Heart right ventricle (tissue), 16 donors: ENCODE measurements at places on chromosomes 4 and X. TPM values are rescaled to one million over a fixed set of nuclear protein-coding genes. Genes with fewer than 3 reads are reported as not detected.

DNA sequence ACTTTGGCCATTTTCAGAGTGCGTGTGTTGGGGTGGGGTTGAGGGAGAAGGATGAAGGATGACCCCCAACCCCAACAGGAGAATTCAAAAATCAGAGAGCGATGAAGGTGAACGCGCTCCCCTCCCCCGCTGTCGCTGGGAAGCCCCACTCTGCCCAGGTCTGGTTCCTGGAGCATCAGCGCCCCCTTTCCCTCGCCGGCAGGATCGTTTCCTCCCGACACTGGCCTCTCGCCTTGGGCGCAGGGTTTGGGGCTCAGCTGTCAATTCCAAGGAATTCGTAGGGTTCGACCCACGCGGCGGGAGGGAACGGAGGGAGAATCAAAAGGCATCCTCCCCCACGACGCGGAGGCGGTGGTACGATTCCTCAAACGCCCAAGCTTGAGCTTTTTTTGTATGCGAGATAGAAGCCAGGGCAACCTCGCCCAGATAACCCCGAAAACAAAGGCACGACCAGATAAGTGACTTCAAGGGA is 1.0 kb upstream of the PDGFRA start:
- DNase-seq = peak; percentile 79

DNA sequence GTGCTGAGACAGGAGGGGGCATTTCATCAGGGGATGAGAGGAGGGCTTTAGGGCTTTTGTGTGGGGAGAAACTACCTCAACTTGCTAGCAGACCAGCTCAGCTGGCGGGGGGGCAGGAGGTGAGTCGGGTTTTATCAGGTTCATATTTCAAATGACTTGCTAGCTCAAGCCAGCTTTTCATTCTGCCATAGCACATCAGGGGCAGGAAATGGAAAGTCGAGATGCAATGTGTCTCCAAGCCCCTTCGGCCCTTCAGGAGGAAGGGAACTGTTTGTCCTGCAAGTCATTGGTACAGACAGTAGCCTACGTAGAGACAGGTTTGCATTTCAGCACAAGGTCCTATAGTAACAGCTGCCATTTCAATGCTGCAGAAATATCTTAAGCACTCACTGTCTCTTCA is 194.1 kb downstream of the PTTG2 start:
- no peak for DNase-seq

- DNase-seq = no peak
These were observed 36.7 kb upstream of the TMEM164 start for GRCh38 chrX:109966246-109966645.

GRCh38 chrX:149372866-149373265 is 132.2 kb downstream of the IDS start:
- DNase-seq = no peak

DNA sequence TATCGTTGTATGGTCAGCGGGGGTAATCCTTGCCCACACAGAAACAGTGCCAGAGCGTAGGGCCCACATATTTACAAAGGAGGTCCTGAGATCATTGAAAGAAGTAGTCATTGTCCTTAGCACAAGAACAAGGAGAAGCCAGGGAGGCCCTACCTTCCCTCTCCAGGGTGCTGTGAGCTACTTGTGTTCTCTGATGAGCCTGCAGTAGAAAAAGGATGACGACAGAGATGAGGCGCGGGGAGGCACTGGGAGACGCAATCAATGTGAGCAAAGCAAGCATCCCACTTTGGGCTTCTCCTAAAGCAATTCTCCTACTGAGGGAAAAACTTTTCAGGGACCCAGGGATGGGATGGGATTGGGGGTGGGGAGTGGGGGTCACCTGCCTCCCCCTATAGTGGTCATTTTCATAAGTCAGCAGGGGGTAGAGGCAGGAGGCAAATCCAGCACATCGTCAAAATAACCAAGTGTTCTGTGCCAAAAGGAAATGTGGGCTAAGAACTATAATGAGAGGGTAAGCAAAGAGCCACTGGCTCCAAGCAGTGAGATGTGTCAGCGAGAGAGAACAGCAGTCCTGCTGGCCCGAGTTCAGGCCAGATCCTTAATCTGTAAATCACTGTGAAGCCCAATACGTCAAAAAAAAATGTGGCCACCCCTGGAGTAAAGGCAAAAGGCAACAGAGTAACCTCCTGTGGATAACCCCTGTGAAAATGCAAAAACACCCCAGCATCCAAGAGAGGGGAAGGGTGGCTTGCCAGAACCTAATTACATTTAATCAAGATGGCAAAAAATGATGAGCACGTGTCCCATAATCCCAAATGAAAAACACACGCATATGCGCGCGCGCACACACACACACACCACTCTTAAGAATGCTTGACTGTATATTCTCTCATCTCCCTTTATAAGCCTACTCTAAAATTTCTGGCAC is 136.6 kb upstream of the HHIP start:
- no peak for DNase-seq

DNA sequence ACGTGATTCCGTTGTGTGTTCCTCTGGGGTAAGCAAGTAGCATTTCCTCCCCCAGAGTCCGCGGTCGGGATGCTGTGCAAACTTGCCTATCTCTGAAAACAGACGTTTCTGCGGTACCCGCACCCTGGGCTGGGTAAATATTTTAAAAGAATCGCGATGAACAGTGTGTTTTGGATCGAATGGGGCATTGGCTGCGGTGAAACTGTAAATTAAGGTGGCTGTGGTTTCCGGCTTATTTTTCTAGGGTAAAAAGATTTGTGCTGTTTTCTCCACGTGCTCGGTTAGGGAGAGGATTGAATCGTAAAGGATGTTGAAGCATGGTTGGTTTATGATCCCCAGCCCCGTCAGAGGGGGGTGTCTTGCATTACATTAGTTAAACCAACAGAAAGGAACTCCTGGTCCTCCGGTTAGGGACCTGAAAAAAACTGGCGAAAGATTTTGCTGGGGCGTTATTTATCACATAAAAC is 1.2 kb downstream of the HHIP start:
- no peak for DNase-seq

DNA sequence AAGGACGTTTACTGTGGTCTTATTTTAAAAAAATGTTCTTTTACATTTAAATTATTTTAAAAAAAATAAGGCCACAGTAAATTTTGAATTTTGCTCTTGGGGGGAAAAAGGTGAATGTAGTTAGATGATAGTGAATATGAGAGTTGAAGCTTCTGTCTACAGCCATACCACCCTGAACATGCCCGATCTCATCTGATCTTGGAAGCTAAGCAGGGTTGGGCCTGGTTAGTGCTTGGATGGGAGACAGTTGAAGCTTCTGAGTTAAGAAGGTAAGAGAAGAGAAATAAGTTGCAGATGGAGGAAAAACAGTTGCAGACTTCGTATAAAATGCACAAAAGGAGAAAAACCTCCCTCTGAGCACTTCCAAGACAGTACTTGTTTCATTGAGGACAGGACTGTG is 115.6 kb upstream of the NR3C2 start:
- DNase-seq = no peak

DNA sequence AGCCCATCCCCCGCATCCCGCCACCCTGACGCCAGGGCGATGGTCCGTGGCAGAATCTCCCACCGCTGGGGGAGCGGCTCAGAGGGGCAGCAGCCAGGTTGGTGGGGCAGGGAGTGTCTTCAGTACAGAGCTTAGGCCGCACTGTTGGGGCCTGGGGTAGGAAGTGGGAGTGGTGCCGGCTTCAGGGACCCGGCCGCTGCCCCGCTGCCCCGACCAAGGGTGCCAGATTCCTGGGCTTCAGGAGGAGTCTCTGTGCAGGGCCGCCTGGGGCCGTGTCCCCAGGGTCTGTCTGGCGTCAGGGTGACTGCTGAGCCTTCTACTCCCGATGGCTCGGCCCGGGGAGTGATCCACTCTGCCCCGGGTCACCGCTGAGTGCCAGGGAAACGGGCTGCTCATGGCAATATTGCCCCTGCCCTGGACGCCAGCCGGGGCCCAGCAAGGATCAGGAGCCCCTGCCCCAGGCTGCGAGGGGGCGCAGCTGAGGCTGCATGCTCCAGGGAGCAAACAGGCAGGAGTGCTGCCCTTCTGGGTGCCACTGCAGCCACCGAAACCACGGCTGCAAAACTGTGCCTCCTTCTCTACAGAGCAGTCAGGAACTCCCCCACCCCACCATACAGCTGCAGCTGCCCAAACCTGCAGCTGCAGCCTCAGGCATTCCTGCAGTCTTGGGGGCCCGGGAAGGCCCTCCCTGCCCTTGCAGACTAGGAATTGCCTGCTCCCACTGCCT is 1206.1 kb downstream of the ARAP2 start:
- no peak for DNase-seq

DNA sequence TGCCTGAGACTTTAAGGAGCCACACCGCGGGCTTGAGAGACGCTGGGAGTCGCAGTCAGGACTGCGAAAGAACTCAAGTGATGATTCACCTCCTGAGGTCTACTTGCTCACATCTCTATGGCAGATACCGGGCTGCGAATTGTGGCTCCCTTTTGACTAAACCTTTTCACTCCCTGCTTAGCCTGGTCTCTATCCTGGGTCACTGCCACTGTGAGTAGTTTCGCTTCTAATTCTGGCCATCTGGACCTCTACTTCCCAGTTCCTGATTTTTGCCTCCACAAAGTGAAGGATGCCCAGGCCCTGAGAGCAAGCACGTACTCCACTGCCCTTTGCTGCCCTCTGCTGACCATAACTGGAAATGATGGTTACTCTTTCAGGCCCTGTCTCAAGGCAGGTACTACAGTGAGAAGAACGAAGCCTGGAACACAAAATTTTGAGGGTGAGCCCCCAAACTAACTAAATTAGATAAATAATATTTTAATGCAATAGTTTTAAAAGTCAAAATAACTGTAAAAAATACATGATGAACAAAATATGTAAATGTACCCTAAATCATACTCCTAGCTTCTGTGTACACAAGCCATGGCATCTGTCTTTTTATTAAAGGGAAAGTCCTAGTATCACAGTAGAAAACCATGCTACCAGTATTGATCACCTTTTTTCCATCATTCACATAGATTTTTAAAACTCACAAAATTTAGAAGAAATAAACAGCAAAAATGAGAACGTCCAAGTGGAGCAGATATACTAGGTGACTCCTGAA is 16.7 kb downstream of the MAD2L1 start:
- peak; percentile 87 for DNase-seq

DNA sequence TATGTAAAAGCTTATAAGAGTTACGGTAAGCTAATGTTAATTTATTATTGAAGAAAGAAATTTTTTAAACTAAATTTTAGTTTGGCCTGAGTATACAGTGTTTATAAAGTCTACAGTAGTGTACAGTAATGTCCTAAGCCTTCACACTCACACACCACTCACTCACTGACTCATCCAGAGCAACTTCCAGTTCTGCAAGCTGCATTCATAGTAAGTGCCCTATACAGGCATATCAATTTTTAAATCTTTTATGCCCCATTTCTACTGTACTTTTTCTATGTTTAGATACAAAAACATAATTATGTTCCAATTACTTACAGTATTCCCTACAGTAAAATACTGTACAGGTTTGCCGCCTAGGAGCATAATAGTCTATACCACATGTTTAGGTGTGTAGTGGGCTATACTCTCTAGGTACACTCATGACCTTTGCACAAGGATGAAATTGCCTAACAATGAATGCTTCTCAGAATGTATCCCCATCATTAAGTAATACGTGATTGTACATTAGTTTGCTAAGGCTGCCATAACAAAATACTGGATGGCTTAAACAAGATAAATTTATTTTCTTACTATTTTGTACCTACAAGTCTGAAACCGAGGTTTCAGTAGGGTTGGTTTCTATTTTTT is 333.8 kb upstream of the PCDH7 start:
- no peak for DNase-seq

DNA sequence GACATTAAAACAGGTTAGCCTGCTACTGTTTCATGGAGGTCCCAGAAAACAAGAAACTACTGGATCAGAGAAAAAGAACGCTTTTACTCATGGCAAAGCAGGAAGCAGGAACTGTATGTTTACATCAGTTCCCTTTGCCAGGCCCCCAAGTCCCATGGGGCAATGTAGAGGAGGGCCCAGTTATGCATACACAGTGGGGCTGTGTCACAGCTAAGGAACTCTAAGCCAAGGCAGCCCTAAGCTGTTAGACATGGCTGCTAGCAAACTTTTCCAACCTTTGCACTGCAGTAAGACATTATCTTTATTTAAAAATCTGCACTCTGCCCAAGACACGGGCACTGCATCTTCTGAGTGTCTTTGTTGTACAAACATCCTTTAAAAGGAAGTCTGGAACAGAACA is 975.8 kb downstream of the C4orf33 start:
- DNase-seq = no peak

- no peak for DNase-seq
These were observed 112.6 kb upstream of the TMEM164 start for GRCh38 chrX:109890300-109890699.

DNA sequence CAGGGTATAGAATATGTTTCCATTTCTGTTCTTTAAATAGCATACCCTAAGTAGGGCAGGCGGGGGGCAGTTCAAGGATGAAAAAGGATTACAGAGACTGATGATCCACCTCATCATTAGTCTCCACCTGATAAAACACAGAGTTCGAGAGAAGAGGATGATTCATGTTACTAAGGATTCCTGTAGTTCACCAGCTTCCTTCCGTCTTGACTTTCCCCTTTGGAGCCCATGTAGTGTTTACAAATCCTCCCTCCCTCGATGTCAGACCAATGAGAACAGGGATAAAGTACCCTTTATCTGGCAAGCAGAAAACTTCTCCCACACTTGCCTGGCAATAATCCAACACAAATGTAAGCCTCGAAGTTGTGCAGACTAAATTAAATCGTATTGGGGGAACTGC is 526.3 kb upstream of the FAM241A start:
- no peak for DNase-seq

DNA sequence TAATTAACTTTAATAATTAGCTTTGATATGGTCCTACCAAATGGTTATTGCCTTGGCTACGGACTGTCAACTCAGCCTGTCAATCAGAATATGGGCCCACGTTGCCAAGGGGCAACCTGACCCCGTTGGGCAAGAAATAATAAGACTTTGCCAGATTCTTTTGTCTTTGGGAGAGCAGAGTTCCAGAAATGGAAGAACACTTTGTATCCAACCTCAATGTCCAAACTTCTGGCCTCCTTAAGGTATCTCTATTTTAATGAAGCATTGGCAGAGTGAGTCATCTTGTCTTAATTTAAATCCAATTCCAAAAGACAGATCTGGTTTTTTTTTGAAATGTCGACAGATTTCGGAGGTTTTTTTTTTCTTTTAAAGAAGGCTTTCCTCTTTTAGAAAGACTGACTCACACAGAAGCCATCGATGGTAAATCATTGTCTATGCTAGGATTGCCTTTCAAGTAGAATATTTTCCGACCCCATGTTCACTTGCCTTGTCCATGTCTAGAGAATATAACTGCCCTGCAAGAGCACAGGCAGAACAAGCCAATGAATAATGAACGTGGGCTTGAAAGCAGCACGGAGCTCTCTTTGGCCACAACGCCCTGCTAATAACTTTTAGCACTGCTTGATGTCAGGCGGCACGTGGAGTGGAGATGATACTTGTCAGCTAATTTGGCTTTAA is 190.3 kb upstream of the GATB start:
- no peak for DNase-seq

- no peak for DNase-seq
These were observed 52.4 kb upstream of the PRDM8 start for GRCh38 chr4:80144676-80145470.

- no peak for DNase-seq
These were observed 15.3 kb upstream of the XPNPEP2 start for GRCh38 chrX:129723511-129723910.

- DNase-seq = no peak
These were observed 109.8 kb downstream of the MAPK10 start for GRCh38 chr4:86250006-86250405.

- no peak for DNase-seq
These were observed 31.6 kb downstream of the TMEM31 start for GRCh38 chrX:103742339-103742738.

IL13RA2 gene
- total RNA-seq = not detected

GYPE gene
- 0.28 TPM for total RNA-seq
